ENCODE measurements at places on chromosomes 7 and 10. TPM values are rescaled to one million over a fixed set of nuclear protein-coding genes. Genes with fewer than 3 reads are reported as not detected.

Gene CREB5
- 4.1 TPM for polyA plus RNA-seq

Gene LLCFC1
- not detected for polyA plus RNA-seq

Gene ZEB1
- polyA plus RNA-seq: 26.9 TPM

Gene NAT16
- not detected for polyA plus RNA-seq

Gene DMBT1
- 0.06 TPM for polyA plus RNA-seq
